ENCODE measurements at places on chromosomes 12 and 14.

DNA sequence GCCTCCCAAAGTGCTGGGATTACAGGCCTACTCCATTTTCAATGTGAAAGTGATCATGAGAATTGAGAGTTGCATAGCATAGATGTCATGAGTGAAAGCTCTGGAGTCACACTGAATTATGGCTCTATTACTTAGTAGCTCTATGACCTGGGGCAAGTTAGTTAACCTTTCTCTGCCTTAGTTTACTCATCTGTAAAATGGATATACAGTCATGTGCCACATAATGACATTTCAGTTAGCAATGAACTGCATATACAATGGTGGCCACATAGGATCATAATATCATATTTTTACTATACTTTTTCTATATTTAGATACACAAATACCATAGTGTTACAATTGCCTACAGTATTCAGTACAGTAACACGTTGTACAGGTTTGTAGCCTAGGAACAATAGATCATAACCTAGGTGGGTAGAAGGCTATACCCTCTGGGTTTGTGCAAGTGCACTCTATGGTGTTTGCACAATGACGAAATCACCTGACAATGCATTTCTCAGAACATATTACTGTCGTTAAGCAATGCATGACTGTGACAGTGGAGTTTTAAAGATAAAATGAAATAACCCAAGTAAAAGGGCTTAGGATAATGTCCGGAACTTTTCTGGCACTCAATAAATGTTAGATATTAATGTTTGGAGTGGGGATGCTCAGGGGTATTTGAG is 53.1 kb downstream of the ZFYVE26 start:
- peak; percentile 4 for DNase-seq

- DNase-seq: peak; percentile 42
Measured at GRCh38 chr12:19800884-19801283, 361.6 kb downstream of the AEBP2 start.

DNA sequence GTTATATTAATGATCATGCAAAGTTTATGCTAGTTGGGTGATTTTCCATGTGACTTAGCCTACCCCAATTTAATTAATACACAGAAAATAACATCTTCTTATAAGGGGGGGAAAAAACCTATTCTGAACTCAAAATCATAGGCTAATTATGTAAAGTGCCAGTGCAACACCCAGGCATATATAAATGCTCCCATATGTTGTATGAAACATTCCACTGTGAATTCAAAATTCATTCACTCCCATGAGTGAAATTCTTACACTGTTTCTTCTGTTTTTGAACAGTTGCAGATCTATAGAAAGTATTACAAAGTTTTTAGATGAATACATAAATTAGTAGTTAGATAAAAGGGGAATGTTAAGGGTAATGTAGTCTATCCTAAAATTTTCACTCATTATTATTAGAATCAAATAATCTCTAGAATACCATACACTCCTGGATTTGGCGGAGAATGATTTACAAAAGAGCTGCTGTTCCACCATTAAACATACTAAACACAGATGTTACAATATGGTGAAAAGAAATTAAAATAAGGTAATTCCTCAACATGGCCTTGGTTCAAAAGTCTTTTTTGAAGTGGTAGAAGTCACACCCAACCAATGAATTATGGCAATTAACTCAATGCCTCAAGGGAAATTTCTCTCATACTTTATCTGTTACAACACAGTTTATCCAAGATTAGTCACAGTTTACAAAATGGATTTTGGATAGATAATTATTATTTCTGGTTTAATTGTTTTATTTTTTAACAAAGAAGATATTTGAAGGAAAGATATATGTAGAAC is 454.1 kb upstream of the FLRT2 start:
- no peak for DNase-seq

DNA sequence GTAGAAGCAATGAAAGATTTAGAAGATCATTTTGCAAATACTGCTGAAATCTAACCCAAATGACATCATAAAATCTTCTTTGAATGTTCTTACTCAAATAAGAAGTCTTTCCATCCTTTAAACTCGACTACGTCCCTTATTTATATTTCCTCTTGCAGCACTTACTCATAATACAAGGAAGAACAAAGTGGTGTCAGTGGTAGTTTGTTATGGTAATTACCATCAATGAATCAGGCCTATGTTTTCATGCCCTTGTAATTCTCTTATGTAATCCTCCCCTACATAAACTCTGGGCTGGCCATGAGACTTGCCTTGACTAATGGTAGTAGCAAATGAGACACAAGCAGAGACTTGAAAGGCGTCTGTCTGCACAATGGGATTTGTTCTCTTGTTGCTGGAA is 17.0 kb downstream of the EEA1 start:
- no peak for DNase-seq

DNA sequence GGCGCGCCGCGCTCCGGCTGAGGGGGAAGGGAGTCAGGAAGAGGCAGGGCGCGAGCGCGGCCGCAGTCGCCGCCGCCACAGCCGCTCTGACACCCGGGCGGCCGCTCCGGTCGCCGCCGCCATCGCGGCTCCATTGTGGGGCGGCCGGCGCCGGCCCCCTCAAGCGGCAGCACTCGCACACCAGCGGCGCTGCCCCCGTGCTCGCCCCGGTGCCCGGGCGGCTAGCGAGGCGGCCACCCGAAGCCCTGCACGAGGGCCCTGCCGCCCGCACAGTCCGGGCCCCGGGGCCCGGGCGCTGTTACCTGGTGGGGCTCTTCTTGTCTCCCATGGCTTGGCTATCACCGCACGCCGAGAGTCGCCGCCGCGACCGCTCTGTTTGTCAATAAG is 202 bp downstream of the YAF2 start:
- no peak for DNase-seq

DNA sequence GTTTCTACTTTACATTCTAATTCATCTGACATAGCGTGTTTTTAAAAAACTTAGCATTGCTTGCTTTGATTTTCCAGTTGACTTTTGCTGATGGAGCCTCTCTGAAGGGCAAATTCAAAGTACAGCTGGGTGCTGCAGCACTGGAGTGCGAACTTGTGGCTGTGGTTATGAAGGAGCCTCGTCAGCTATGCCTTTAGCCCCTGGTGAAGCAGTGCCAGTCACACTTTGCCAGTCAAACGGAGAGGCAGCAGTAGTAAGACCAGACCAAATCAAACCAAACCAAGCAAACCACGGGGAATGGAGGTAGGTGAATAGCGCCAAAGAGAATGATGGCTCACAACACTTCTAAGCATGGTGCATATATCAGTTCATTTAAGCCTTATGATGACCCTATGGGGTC is 15.1 kb upstream of the SLC38A2 start:
- DNase-seq: no peak

- DNase-seq: no peak
Measured at GRCh38 chr14:35107866-35108265, 13.9 kb downstream of the PPP2R3C start.

DNA sequence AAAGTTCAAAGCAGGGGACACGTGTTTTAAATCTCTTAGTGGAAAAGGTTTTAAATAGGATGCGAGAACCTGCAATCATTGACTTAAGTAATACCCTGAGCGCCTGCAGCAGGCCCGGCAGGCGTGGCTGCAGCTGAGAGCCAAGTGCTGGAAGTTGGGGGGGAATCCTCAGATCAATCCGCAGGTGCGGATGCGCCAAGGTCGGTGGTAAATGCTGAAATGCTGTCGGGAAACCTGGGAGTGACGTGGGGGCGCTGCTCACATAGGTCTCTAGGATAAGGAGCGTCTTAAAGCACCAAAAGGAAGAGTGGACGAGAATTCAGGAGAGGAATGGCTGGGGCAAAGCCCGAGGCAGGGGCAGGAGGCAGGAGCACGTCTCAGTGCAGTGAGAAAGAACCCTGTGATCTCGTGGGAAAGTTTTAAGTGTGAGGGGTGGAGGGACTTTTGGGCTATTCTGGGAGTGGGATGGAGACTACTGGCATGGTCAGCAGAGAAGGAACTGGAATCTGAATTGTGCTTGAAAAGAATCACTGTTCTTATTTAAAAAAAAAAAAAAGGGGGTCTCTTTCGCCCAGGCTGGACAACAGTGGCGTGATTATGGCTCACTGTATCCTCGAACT is 883 bp upstream of the CDCA4 start:
- peak; percentile 50 for DNase-seq

GRCh38 chr14:30885840-30886740 is 11.7 kb downstream of the COCH start:
- DNase-seq: no peak

DNA sequence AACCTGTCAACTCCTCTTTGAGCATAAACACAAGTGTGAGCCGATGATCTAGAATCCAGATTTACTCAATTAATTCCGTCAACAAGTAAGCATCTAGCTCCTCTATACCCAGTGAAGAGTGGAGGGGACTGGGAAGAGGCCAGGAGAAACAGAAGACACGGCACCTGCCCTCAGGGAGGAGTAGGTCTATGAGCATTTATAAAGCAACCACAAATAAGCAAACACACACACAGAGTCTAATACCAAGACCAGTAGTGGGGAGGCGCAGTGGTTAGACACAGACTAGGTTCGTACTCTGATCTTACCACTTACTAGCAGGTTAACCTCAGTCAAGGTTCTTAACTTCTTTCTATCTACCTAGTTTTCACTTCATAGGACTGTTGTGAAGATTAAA is 5.9 kb upstream of the FOXN3 start:
- no peak for DNase-seq

- no peak for DNase-seq
Measured at GRCh38 chr12:115380546-115381120, 696.7 kb upstream of the TBX3 start.

- DNase-seq: no peak
Measured at GRCh38 chr12:128111951-128112350, 155.0 kb upstream of the TMEM132C start.

DNA sequence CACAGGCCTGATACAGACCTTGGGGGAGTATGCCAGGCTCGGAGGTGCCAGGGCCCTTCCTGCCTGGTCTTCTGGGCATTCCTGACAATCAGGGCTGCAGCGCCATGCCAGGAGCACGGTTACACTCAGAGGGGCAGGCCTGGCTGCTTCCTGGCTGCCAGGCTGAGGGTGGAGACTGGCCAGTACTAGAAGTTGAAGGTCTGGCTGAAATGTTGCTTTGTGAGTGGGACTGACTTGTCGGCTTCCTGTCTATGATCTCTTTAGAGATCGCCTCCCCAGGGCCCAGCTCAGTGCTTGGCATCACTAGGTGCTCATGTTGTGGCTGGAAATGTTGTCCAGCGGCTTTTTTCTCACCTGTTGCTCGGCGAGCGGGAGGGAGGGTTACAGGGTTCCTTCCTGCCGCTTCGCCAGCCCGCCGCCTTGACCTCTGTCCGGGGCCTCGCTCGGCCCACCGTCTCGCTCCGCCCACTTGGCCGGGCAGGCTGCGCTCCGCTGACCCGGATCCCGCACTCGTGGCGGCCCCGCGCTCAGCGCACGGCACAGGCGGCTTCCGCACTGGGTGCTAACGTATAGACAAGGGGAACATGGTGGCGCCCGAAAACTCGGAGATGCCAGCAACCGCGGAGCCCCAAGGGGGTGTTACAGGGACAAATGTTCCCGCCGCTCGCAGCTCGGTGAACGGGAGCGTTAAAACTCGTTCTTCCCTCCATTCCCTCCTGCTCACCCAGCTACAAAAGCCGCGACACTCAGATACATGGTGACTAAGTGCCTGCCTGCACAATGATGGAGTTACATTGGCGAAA is 32.6 kb downstream of the PAPLN start:
- peak; percentile 54 for DNase-seq

- DNase-seq: peak; percentile 52
Measured at GRCh38 chr12:9651265-9651729, 18.2 kb upstream of the CLEC2D start.

GRCh38 chr14:31037709-31038221 is 11.6 kb upstream of the STRN3 start:
- no peak for DNase-seq

GRCh38 chr12:12011880-12012260 is 58.9 kb upstream of the BCL2L14 start:
- no peak for DNase-seq

GRCh38 chr12:3131129-3131528 is 54.0 kb downstream of the TSPAN9 start:
- no peak for DNase-seq

DNA sequence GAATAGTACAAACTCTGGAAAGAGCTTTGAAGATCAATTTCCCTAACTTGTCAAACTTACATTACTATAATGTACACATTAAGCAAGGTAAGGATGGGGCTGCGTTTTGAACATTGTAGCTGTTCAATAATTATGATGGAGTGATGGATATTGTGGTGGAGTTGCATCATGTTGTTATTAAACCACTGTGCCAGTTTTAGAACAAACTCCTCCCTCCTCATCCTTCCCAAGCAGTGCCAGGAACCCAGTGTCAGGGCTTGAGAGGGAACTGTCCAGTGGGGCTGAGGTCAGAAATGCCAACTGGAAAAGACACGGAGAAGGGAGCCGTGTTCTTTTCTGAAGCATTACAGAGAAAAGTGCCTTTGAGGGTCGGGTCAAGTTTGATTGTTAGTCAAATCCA is 31.9 kb upstream of the PAPOLA start:
- DNase-seq: no peak

GRCh38 chr12:108090107-108090899 is 38.8 kb upstream of the WSCD2 start:
- no peak for DNase-seq

GRCh38 chr12:34402899-34403705 is 380.8 kb downstream of the ALG10 start:
- no peak for DNase-seq

DNA sequence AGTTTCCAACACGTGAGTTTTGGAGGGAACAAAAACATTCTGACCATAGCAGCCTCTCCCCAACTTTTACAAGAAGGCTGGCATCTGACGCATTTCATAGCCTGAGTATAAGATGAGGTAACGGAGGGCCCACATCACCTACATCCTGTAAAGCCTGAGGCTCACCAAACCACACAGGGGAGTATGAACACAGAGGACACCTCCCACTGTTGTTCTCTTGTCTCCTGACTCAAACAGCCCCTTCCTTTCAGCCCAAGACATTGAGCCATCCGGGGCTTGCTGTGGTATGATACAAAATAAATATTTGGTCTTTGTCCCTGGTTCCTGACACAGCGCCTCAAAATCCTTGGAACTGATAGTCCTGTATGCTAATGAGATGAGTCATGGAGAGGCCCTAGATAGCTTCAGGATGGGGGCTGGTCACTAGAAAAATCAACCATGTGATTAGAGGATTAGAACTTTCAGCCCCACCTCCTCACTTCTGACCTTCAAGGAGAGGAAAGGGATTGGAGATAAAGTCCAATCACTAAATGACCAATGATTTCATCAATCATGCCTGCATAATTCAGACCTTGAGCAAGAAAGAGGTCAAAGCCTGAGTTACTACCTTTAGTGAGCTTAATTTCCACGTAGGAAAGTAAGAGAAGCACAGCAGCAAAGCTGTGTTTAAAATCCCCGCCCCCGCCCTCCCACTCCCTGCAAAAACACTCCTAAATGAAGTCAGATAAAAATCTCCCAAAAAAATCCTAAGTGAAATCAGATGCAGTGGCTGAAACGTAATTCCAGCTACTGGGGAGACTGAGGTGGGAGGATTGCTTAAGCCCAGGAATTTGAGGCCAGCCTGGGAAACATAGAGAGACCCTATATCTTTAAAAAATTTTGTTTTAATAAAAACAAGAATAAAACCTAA is 236.4 kb downstream of the PCNX1 start:
- peak; percentile 68 for DNase-seq

- DNase-seq: peak; percentile 98
Measured at GRCh38 chr14:52703225-52703624, 3.8 kb upstream of the PSMC6 start.

- DNase-seq: peak; percentile 78
Measured at GRCh38 chr12:80442426-80443222, 1.4 kb upstream of the PTPRQ start.

All from choroid plexus epithelial cell (primary cell).